Glomerular endothelial cell (primary cell): ENCODE measurements at places on chromosomes 4 and X.

DNA sequence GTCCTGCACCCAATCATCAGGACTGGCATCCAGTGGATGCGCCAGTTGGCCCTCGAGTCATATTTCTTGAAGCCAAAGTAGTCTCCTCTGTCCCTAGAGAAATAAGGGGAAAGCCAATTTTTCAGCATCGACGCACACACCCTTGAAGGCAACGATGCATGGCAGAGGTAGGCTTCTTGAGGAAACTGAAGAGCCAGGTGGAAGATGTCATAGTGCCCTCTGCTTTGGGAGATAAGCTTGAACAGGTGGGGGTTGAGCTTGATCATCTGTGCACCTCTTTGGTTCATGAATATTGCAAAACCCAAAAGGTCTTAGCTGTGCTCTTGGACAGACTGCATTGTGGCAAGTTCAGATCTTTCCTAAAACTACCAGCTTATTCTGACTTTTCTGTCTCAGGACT, 34.6 kb upstream of the WDR1 start:
- DNase-seq: no peak

- no peak for DNase-seq
Measured at GRCh38 chr4:2958446-2958845, 4.8 kb downstream of the NOP14 start.

GRCh38 chrX:130725519-130725918, 177.5 kb downstream of the ENOX2 start:
- no peak for DNase-seq

- DNase-seq: no peak
Measured at GRCh38 chr4:172736046-172736445, 432.6 kb upstream of the GALNT7 start.

DNA sequence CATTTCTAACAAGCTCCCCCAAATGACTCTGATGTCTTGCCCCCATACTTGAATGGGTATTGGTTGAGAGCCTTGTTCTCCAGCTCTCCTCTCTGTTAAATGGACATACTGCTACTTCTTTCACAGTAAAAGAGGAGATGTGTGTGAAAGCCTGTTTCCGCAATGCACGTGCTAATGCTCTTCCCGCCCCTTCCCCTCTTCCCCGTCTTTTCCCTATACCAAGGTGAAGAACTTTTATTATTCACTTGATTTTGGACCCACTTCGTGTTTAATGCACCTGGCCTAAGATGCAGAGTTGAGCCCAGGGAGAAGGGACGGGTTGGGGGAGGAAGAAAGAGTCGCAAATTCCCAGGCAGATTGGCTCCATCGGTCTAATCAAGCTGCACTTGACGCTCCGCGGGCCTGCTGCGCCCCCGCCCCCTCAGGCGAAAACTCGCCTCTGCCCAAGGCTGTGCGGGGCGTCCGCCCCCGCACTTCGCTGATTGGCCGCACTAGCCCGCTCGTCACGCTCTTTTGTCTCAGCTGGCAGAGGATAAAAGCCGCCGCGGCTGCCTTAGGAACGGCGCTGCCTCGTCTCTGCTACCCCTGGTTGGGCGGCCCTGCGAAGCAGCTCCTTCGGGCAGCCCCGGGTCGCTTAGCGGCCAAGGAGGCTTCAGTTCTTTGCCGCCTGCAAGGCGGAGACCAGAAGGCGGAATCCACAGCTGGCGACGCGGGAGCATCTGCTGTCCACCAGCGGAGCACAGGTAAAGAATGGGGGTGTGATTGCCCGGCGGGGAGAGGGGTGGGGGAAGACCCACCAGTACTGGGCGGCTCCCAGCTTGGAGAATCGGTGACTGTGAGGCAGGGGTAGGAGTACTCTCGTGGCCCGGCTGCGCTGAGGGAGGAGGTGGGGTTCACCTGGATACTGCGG, at the start of gene ZCCHC12:
TSS of gene ZCCHC12 (plus strand) at position 562 of the 910 bp plus-strand sequence. CDS start 1,421 bp downstream, outside the sequence.
- no peak for DNase-seq

DNA sequence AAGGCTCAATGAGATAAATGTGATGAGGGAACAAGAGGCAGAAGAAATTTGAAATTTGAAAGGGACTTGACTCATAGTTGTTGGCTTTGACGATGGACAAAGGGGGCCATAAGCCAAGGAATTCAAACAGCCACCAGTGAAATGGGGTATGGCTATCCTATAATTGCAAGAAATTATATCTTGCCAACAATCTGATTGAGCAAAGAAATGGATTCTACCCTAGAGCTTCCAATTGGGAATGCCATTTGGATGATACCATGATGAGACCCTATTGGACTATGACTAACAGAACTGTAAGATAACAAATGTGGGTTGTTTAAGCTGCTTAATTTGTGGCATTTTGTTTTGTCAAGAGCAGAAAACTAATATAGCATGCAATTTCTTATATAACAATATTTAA, 270.1 kb upstream of the ARSJ start:
- no peak for DNase-seq

DNA sequence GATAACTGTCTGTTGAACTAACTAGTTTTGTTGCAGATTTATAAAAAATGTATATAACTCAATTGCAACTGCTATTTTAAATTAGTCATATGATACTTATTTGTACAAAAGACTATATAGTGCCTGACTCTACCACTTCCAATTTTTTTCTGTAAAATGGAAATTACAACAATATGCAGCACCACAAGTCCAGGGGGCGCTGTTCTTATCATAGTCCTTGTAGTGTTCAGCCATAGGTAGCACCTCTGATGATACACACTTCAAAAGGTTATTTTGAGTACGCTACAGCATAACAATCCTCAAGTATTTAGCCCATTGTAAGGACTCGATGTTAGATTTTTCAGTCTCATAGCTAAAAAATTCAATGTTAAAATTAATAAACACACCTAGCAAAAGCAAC, 174.9 kb downstream of the CORIN start:
- no peak for DNase-seq

GRCh38 chr4:159010563-159011260, 92.2 kb upstream of the RAPGEF2 start:
- DNase-seq: no peak

GRCh38 chr4:74293558-74293957, 14.7 kb upstream of the EPGN start:
- DNase-seq: no peak

DNA sequence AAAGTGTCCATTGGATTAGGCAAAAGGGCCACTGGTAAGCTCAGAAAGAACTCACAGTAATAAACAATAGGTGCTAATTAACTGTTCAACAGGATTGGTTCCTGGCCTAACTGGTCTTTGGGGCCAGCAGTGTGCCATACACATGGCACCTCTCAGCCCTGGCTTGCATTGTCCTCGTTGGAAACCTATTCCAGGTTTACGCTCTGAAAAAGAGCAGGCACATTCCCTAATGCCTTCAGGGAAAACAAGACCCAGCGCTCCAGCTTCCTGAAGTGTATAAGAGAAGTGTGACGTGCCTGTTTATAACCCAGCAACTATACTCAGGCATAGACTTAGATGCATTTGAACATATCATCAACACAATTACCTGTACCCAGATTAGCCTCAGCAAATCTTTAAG, 51.9 kb upstream of the RBM47 start:
- no peak for DNase-seq

- no peak for DNase-seq
Measured at GRCh38 chr4:22595684-22596083, 79.8 kb upstream of the ADGRA3 start.

GRCh38 chr4:99462875-99463464, 27.8 kb upstream of the ADH7 start:
- DNase-seq: peak; percentile 20

GRCh38 chr4:149549911-149550310, 265.7 kb downstream of the IQCM start:
- no peak for DNase-seq

GRCh38 chr4:6340446-6341015, 70.9 kb downstream of the WFS1 start:
- DNase-seq: no peak

GRCh38 chr4:6618386-6619115, 21.9 kb upstream of the MRFAP1 start:
- no peak for DNase-seq

- no peak for DNase-seq
Measured at GRCh38 chr4:45302828-45303227, 576.5 kb upstream of the GNPDA2 start.

DNA sequence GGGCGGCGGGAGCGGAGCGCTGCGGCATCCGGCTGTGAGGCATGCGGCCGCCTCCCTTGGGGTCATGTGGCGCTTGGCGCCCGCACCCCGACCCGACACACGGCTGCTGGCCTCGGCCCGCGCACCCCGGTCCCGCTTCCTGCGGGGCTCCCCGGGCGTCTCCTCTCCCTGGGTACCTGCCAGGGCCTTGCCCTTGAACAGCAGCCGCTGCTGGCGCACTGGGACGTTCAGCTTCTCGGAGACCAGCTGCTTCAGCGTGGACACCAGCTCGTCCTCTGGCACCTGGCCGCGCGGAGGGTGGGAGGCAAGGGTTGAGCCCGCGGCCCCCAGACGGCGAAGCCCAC, 391 bp downstream of the UBL4A start:
- no peak for DNase-seq

GRCh38 chr4:78652282-78652876, 100.8 kb downstream of the ANXA3 start:
- DNase-seq: peak; percentile 52
